Immature natural killer cell (primary cell): ENCODE measurements at places on chromosomes 5 and 9. TPM values are rescaled to one million over a fixed set of nuclear protein-coding genes. Genes with fewer than 3 reads are reported as not detected.

The SPINK13 gene
- polyA plus RNA-seq: not detected

The TAL2 gene
- polyA plus RNA-seq: not detected

The TMCO6 gene
- polyA plus RNA-seq: 11.0 TPM

The OGN gene
- not detected for polyA plus RNA-seq

The GGTA1 gene
- polyA plus RNA-seq: 1.3 TPM

The KIF24 gene
- polyA plus RNA-seq: not detected

The TRPM6 gene
- polyA plus RNA-seq: not detected

The FAM81B gene
- polyA plus RNA-seq: not detected

The NAIP gene
- polyA plus RNA-seq: 2.3 TPM

The MEIKIN gene
- polyA plus RNA-seq: 0.72 TPM

DNA sequence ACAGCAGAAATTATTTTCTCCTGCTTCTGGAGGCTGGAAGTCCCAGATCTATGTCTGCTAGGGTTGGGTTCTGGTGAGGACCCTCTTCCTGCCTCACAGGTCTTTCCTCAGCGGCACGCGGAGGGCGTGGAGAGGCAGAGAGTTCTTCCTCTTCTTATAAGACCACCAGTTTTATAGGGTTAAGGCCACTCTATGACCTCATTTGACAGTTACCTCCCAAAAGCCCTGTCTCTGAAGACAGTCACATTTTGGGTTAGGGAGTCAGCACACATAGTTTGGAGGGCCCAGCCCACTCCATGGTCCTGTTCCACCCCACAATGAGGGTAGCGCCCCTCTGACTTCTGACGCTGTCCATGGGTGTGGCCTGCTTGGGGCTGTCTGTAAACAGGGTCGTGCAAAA is 46.7 kb downstream of the TRIP13 start:
- peaks cover 6% of the 10 kb centered on the region for H3K27me3 ChIP-seq
- no peaks in the 10 kb centered on the region for H3K4me1 ChIP-seq
- H3K36me3 ChIP-seq: no peaks in the 10 kb centered on the region
- no peak overlapping the region for H3K4me3 ChIP-seq

DNA sequence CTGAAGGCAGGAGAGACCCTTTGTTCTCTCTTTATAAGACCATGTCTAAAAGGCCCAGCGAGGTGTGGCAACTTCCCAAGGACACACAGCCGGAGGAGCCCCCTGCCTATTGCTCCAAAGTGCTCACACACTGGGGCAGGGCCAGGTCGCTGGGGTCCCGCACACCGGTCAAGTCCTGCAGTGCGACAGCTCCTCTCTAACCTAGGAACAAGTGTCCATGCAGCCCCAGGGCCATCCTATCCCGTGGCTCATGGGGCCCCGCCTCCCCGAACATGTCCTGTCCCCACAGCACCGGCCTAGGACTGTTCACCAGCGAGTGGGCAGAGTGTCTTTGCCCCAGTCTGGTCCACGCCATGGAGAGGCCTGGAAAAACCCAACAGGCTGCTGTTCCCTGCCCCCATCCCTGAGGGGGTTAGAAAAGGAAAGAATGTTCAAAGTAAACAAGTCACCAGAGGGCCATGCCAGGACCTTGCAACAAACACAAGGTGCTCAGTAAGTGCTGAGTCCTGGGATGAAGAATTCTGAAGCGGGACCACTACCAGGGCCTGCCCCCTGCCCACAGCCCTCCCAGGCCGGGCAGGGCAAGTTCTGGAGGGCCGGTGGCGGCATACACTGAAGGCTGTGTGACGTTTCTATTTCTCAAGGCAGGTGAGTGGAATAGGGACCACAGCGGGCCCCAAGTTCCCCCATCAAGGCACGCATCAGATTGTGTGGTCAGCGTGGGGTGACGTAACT is 938 bp downstream of the NINJ1 start:
- peaks cover 34% of the 10 kb centered on the region for H3K4me1 ChIP-seq
- H3K27me3 ChIP-seq: peaks cover 7% of the 10 kb centered on the region

GRCh38 chr5:143311428-143311827 is 92.1 kb downstream of the NR3C1 start:
- no peaks in the 10 kb centered on the region for H3K27me3 ChIP-seq
- H3K36me3 ChIP-seq: peaks cover 38% of the 10 kb centered on the region
- H3K27ac ChIP-seq: no peak overlapping the region
- no peak for DNase-seq
- H3K4me3 ChIP-seq: no peak overlapping the region
- peaks cover 65% of the 10 kb centered on the region for H3K4me1 ChIP-seq

DNA sequence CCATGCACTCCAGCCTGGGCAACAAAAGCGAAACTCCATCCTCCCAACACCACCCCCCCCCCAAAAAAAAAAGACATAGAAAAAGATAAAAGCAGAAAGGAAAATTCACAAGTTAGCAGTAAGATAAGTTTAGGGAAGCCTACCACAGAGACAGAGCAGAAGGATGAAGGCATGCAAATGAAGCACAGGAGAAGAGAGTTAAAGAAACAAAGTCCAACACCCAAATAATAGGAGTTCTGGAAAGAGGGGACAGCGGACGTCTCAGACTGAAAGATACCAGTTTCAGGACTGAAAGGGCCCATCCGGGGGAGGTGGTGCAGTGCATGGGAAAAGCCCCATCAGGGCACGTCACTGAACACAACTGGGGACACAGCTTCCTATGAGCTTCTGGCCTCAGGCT is 54.3 kb downstream of the OTULIN start:
- peak overlapping the region; percentile 64 for H3K27ac ChIP-seq
- H3K4me3 ChIP-seq: no peak overlapping the region
- H3K27me3 ChIP-seq: peaks cover 12% of the 10 kb centered on the region

- H3K27ac ChIP-seq: no peak overlapping the region
- H3K36me3 ChIP-seq: no peaks in the 10 kb centered on the region
- H3K27me3 ChIP-seq: no peaks in the 10 kb centered on the region
Measured at GRCh38 chr9:89249001-89249400, 62.0 kb upstream of the CKS2 start.

DNA sequence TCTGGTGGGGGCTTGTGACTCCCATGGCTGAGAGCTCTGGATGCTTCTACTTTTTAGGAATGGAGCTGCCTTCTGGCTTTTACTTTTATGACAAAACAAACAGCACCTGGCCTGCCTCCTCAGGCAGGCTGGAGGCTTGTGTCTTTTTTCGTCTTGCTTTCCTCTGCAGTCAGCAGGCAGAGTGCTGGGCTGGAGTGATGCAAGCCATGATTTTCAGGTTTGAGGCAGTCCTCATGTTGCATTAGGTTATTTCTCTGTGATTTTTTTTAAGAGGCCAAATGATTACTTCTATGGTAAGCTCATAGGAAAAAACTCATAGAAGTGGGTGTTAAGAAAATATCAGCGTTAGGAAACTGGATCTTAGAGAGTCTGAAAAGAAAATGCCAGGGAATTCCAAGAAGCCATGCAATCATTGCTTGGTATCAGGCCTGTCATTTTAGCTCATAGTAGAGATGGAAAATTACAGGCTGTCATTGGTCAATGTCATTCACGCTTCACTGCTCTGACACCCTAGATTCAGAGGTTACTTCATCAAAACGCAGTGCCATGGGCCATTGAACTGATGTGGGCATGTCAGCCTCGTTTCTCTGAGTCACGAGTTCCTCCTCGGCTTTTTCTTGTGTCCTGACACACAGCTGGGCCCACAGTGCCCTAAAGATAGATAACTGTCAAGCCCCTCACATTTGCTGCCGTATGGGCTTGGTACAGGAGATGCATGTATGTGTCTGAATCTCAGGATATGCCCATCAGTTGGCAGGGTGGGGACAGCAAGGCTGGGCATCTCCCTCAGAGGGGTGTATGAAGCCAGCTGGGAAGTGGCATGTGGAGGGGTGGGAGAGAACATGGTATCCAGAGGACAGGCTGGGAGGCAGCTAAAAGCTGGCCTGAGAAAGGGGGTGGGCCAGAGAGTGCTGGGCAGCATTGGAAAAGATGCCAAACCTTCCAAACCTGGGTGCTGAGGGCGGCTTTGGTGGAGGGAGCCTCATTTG is 151.8 kb downstream of the HSPA4 start:
- H3K4me3 ChIP-seq: no peak overlapping the region
- no peak for DNase-seq
- no peak overlapping the region for H3K27ac ChIP-seq

DNA sequence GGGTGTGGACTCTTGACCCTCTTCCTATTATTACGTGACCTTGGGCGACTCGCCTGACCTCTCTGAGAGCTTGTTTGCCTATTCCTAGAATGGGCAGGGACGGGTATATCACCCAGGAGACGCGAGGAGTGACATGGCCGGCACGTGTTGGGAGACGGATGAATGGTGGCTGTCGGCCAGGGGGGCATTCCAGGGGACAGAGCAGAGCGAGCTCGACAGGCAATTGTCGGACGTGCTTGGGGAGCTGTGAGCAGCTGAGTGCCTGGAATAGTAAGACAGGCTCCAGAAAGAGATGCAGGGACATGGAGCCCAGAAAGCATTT is 29.3 kb upstream of the UNC5A start:
- no peaks in the 10 kb centered on the region for H3K4me1 ChIP-seq
- no peaks in the 10 kb centered on the region for H3K36me3 ChIP-seq
- no peak overlapping the region for H3K27ac ChIP-seq
- H3K27me3 ChIP-seq: peaks cover 20% of the 10 kb centered on the region

GRCh38 chr5:56638768-56639238 is 176.5 kb upstream of the MAP3K1 start:
- H3K36me3 ChIP-seq: no peaks in the 10 kb centered on the region
- H3K4me1 ChIP-seq: no peaks in the 10 kb centered on the region
- no peak overlapping the region for H3K27ac ChIP-seq
- no peaks in the 10 kb centered on the region for H3K27me3 ChIP-seq

DNA sequence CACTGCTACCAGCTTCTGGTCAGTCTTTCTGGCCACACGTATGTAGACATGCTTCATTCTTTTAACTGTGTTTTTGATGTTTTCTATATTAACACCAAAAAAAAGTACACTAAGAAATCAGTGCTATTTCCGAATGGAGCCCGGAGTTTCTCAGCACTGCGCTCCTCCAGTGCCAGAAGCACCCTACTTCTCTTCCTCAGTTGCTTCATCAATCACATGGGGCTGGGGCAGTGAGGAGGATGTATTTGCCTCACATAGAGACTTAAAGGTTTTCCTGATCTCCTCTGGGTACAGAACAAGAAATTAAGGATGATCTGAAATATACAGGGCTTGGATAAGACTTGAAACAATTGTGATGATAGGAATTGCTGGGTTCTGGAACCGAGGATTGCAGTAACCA is 148.0 kb downstream of the ERCC6L2 start:
- H3K4me3 ChIP-seq: peak overlapping the region; percentile 79
- peaks cover 22% of the 10 kb centered on the region for H3K27me3 ChIP-seq

DNA sequence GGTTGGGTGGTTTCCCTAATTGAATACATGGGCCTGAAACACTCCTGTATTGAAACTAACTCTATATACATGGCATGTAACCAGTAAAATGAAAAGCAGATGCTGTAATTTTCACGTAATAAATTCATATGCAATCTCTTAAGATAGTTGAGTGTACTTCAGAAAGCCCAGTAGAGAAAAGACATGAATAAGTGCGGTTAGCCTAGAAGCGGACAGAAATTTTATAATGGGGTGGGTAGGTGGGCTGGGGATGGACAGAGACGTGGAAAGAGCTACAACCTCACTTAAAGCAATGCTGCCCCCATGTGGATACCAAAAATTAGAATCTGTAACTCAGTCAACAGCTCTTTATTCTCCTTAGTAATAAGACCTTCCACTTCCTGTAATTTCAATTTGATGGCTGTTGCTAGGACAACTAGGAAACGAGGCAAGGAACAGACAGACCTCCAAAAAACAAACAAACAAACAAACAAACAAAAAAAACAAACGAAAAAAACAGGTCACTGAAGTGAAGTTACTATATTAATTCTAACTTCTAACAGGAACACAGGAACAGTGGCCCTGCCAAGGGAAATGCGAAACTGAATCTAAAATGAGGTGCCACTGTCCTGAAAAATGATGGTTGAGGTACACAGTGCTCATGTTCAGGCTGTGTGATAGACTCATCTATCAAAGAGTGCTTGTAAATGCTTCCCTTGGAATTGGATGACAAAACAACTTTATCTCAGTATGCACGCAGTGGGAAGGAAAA is 103.4 kb upstream of the GNA14 start:
- no peaks in the 10 kb centered on the region for H3K27me3 ChIP-seq
- no peaks in the 10 kb centered on the region for H3K4me1 ChIP-seq
- H3K27ac ChIP-seq: no peak overlapping the region
- H3K36me3 ChIP-seq: no peaks in the 10 kb centered on the region
